ENCODE measurements at places on chromosomes 1 and 21.

DNA sequence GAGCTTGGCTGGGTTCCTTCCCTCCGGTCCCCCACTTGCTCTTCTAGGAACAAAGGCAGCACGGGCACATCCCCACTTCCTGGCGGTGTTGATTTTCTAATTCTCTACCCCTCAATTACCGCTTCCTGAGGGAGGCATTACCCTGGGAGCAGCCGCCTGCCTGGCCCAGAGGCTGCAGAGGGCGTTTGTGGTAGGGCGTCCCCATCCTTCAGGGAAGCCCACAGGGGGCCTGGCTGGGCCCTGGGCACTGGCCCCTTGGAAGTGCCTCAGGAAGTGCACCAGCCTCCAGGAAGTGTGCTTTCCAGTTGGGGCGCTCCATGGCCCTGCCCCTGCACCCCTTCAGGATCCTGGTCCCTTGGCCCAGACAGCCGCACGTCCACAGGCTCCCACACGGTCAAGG lies 42.1 kb upstream of the CASZ1 start:
- DNase-seq = no peak

DNA sequence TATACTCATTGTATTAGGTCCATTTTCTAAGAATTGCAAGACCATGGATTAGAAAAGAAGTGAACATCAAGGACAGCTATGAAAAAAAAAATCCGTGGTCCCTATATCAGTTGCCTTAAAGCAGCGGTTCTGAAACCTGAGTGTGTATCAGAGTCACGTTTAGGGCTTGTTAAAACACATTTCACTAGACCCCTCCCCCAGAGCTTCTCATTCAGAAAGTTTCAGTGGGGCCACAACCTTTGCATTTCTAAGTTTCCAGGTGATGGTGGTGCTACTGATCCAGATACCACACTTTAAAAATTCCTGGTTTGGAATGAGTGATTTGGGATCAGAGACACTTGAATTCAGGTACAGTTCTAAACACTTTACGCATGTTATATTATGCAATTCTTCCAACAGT lies 96.1 kb upstream of the PRMT6 start:
- DNase-seq = no peak

DNA sequence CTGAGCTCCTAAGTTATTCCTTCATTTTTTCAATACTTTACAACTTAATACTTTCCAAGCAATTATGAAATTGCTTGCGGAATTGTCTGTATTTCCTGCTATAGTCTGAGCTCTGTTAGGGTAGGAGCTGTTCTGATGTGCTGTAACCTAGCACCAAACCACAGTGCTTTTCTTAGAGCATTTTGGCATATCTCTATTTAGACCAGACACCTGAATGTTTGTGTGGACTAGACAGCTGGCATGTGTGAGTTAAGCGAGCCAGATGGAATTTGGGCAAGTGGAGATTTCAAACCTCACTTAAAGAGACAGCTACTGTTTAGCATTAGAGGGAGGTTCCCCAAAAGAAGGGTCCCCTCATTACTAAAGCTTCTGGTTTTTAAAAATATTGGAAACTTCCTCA lies 106.1 kb downstream of the RWDD3 start:
- DNase-seq = no peak

- no peak for DNase-seq
These were observed 3.4 kb downstream of the SPATC1L start for GRCh38 chr21:46180778-46181391.

Measured in ecto neural progenitor cell (in vitro differentiated cells).